ENCODE measurements at places on chromosomes 7 and 10.

DNA sequence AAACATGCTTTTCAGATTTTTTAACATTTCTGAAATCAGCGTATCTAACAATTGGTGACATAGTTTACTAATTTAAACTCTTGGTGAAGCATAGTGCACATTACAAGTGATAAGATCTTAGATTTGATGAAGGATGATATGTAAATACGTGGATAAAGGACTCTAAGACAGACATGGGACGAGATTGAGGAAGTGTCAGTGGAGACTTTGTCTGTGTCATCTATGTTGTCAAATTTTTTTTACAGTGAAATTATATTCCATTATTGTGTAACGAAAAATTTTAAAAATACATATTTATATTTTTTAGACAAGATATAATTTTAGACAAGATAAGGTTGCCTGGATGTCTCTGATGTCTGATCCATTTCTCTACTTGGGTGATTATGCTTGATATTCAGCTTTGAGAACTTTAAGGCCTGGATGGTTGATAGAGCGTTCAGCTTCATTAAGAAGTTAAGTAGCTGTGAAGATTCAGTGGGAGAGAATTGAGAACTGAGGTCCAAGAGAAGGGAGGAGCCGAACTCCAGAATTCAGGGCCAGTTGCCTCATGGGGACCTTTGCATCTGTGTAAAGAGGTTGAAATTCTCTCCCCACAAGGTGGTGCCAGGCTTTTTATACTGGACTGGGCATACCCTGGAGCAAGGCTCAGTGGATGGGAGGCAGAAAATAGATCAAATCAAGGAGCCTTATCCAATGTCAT, 62.7 kb downstream of the KAT6B start:
- DNase-seq, result no peak

DNA sequence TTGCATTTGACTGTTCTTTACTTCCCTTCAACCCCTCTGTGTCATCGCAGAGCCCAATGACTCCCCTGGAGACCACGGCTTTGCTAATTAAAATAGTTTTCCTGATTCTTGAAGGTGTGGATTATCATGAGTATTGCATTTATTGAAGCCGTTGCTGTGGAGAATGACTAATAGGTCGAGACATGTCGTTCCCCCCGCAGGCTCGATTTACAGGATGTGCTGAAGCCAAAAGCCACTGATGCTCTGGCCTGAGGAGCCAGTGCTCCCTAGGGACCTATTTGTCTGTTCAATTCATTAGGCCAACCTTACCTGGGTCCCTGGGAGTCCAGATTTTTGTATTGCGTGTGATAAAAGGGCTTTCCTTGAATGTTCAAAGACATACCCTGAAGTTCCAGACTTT, 102.3 kb downstream of the NPTX2 start:
- no peak for DNase-seq

DNA sequence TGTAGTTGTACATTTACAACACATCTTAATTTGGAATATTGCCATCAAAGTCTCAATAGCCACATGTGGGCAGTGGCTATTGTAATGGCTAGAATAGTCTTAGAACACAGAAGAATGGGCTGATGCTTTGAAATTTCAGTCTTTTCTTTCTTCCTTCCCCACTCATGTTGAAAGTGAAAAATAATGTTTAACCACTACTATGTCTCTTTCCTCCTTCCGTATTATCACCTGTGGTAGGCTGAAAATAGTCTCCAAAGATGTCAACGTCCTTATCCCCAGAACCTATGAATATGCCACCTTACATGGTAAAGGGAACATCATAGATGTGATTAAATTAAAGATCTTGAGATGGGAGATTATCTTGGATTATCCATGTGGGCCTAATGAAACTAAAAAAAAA, 154.0 kb downstream of the SUGCT start:
- no peak for DNase-seq

DNA sequence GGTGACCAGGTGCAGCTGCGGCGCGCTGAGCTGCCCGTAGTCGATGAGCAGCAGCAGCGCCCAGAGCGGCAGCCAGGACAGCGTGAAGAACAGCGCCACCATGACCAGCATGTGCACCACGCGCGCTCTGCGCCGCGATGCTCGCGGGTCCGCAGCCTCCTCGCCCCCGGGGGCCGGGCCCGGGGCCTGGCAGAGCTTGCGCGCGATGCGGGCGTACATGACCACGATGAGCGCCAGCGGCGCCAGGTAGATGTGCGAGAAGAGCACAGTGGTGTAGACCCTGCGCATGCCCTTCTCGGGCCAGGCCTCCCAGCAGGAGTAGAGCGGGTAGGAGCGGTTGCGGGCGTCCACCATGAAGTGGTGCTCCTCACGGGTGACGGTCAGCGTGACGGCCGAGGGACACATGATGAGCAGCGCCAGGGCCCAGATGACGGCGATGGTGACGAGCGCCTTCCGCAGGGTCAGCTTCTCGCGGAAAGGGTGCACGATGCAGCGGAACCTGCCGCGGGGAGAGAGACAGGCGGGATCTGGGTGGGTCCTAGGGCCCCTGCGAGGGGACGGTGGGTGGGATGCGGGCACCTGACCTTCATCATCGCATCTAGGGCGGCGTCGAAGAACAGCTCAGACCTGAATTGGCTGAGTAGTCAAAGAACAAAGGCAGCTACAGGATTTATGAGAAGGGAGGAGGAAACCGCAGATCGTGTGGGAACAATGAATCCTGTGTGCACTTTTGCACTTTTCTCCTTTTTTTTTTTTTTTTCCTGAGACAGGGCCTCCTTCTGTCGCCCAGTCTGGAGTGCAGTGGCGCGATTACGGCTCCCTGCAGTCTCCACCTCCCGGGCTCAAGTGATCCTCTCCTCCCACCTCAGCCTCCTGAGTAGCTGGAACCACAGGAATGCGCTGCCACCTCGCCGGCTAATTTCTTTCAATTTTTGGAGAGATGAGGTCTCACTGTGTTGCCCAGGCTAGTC, 22.4 kb upstream of the PPA1 start:
- no peak for DNase-seq

GRCh38 chr7:131889572-131890150, 333.2 kb upstream of the PODXL start:
- DNase-seq, result no peak

DNA sequence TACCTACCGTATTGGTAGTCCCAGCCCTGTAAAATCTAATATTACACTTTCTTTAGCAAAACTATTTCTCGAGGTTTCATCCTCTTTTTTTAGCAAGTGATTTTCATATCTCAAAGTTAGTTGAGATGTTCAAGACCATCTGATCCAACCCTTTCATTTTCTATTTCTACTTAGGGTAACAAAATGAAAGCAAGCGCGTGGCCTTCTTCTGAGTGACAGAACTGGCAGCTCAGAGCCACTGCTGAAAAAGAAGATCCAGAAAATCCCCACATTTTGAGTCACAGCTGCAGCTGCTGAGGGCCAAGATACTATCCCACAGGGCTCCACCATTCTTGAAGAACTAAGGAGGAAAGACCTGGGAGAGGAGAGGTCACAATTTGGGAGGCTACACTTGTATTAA, 24.8 kb upstream of the ZNF800 start:
- DNase-seq, result no peak

GRCh38 chr10:119296703-119297102, 89.3 kb downstream of the GRK5 start:
- DNase-seq, result no peak

DNA sequence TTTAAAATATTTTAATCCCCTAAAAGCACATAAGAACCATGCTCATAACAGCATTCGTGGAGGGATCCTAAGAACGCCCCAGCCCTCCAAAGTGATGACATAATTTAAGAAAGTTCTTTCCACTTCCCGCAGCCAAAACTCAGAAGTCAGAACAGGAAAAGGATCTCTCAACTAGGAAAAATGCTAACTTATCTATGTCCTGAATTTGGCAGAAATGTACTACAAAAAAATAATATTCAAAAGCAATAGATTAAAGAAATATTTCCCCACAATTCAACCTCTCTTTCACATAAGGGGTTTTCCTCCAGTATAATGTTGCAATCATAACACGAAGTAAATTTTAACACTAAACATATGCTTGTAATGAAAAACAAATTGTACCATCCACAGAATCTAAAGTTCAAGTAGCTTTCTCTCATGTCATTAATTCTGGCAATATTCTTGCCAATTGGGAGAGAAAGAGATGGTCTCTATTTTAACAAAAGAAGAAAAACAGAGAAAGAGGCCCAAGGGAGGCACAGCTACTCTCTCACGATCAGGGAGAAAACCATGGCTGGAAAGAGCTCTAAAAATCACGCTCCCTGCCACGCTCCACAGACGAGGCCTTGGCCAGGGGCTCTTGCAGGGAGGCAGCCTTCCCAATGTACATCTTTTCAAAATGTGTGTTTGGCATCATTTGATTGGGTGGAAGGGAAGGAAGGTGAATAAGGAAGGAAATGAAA, 22.9 kb downstream of the ASB13 start:
- DNase-seq, result no peak

DNA sequence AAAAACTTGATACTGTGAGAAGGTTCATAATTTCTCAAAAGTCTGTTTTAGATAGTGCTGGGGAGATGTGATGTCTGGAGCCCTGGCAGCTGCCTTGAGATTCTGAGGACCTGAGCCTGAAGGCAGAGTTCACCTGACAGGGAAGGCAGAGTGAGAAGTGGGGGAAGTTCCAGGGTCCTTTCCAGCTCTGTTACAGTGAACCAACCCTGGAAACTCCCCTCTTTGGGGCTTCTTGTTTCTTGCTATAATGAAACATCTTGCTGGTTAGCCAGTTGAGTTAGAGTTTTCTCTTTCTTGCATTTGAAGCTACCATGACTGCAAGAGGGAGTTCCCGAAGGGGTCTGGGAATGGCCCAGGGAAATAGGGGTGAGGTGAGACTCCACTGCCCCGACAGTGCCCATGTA, 158.9 kb upstream of the TNRC18 start:
- no peak for DNase-seq

- DNase-seq, result no peak
These were observed 24.4 kb downstream of the C10orf90 start for GRCh38 chr10:126646110-126646509.

DNA sequence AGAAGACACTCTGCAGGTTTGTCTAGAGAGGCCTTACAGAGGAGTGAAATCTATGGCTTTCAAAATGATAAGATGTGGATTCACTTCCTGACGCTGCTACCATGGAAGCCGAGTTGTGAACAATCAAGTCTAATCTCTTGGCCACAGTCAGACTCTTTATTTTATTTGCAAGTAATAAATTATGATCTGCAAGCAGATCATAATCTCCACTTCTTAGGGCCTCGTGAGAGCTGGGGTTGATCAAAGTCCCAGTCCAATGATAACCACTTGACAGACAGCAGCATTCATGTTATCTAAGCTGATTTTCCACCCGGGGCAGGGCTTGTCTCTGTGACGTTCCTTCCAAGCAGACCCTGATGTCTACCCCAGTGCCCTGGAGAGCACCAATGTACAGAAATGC, 776.4 kb upstream of the AUTS2 start:
- no peak for DNase-seq

GRCh38 chr10:51137756-51138529, 63.7 kb downstream of the PRKG1 start:
- DNase-seq, result no peak

DNA sequence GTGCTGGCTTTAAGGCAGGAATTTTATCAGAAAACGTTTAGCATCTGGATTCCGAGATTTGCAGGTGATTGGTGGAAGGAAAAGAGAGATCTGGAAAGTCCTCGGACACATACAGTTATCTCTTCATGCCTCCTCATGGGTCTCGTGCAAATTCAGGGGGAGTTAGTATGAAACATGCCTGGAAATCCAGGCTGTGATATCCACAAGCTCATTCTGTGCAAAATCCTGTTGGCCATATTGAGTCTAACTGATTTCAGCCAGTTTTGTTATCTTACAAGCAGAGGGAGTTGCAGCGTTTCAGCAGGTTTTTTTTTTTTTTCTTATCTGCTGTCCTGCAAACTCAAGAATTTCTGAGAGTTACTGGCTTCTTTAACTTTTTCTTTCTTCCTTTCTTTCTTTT, 411.5 kb downstream of the GALNT17 start:
- no peak for DNase-seq

DNA sequence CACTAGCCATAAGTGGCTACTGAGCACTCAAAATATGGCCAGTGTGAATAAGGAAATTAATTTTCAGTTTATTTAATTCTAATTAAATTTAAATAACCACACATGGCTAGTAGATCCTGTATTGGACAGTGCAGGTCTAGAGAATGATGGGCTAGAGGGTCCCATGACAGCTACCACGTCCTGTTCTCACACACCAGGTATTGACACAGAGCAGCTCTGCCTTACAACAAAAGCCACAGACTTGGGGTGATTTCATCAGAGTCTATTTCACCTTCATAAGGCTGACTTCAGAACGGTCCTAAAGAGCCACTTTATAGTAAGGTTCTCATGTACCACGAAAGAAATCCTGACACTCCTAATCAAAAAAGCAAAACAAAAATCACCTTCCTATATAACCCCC, 111.3 kb downstream of the UBE2H start:
- no peak for DNase-seq

DNA sequence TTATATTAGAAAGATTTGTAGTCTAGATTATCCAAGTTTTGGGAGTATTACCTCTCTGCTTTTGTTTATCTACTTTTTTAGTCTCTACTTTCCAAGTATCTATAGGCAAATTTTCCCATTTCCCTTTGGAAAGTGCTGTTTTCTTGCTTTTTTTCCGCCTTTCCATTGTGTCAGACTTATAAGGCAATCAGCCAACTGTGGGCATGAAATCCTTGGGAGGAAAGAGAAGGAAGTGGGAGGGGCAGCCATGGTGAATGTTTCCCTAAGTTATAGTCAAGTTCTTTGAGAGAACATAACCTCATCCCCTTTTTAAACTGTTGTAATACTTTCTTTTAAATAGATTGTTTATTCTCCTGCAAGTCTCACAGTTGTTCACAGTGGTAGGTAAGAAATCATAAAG, 52.6 kb downstream of the PTEN start:
- no peak for DNase-seq

Data from GM18507 (cell line).